Stimulated activated CD4-positive, alpha-beta T cell treated with anti-CD3 and anti-CD28 coated beads, Interleukin-1b, Interleukin-23, amount 100 ng/mL, for 4 hours (primary cell): ENCODE measurements at places on chromosomes 5 and 9.

DNA sequence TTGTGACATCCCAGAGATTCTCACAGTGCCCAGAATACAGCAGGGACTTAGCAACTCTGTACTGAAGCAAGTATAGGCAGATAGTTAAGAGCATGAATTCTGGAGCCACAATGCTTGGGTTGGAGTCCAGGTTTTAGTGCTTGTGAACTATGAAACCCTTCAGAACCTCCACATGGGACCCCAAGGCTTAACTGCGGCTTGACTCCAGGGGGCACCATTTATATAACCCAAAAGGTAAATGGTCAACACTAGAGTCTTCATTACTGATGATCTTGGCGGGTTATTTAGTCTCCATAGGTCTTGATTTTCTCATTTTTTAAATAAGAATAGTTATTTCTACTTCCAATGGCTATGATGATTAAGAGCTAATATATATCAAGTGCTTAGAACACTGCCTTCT, 390.3 kb downstream of the TAF11L14 start:
- no peak for DNase-seq

- DNase-seq, result no peak
These were observed 167.9 kb downstream of the HTR1A start for GRCh38 chr5:63794296-63794695.

DNA sequence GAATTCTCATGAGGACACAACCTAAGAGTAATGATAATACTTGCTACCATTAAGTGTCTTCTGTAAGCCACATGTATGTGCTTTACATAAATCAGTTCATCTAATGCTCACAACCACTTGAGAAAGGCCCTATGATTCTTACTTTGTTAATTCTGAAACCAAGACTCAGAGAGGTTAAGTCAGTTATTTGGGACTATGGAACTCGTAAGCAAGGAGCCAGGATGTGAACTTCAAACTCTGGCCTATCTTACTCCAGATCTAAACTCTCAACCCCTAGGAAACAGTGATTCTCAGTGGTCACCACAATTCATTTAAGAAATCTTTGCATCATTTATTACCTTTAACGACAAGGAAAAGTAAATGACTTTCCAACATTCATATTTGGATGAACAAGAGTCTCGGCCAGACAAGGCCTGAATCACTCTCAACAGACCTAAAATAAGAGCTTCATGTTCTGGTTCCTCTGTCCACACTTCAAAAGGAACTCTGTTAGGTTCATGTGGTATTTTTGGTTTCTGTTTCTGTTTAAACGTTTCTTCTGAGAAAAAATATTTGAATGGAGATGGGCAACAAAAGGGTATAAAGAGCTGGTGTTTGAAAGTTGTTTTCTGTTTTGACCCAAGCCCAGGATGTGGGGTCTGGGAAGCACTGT, 104.8 kb downstream of the LPAR1 start:
- DNase-seq, result no peak

DNA sequence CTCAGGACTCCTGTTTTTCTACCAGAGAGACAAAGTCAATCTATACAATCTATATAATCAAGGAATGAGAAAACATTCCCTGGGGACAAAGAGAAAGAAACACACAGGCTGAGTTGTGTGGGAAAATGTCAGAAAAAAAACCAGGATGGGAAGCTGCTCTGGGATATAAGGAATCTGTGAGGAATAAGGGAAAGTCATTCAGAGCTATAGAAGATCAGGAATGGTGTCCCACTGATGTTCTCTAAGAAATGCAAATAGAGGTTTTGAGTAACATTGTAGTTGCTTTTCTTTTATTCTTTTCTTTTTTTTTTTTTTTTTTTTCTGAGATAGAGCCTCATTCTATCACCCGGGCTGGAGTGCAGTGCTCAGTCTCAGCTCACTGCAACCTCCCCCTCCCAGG, 605.9 kb upstream of the KLF4 start:
- DNase-seq, result no peak

DNA sequence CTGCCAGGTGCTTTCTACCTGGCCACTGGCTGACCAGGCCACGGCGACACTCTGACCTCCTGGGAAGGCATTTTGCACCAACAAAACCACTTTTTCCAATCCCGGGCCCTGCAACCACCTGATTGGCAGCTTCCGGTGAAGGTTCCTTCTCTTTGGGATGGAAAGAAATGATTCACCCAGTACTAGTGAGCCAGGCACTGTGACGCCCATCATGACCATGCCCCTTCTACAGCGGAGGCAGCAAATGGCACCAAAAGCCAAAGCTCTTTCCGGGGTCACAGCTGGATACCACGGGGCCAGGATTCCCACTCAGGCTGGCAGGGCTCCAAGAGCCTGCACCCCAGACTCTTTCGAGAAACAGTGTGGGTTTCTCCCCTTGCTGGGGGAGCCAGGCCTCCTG, 4.7 kb downstream of the NOTCH1 start:
- DNase-seq, result no peak

- no peak for DNase-seq
These were observed 13.7 kb downstream of the IRX4 start for GRCh38 chr5:1868886-1869475.

DNA sequence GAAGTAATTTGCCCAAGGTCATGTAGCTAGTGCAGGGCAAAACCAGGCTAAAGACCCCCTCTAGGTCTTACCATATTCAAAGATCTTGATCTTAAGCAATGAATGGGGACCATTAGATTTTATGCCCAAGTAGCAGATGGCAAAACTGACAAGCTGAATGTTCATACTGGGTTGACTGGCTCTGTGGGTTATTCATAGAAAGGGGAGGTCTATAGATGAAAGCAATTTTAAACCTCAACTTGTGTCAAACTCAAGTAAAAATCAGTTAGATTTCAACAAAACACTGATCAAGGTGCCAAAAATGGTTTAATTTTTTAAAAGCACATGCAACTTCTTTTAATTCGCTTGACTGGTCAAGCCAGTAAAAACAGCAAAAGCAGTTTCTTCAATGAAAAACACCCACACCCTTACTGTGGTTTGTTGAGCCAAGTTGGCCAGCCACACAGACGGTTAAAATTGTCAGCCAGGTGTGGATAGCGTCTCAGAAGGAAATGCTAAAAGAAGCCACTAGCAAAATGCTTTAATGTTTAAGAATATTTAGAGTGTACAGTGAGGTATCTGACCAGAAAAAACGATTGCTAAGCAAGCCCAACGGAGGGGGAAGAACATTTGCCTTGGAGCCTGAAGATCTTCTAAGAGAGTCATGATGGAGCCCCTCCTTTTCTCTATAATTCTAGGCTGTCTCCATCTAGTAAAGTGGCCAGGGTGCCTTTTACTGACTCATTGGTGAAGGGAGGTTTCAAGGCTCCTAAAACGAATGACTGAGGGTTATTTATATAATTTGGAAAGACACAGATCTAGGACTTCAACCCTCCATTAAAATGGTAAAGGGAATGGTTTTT, 539.6 kb upstream of the CLINT1 start:
- no peak for DNase-seq

GRCh38 chr5:85182344-85182743, 797.7 kb upstream of the EDIL3 start:
- no peak for DNase-seq

- no peak for DNase-seq
These were observed 170.4 kb upstream of the TBCA start for GRCh38 chr5:77946381-77947040.
